ENCODE measurements at places on chromosomes 1 and 21.

GRCh38 chr1:4668743-4669700 lies 14.6 kb downstream of the AJAP1 start:
- DNase-seq, result no peak

GRCh38 chr1:68229650-68230483 lies 2.5 kb downstream of the WLS start:
- no peak for DNase-seq

DNA sequence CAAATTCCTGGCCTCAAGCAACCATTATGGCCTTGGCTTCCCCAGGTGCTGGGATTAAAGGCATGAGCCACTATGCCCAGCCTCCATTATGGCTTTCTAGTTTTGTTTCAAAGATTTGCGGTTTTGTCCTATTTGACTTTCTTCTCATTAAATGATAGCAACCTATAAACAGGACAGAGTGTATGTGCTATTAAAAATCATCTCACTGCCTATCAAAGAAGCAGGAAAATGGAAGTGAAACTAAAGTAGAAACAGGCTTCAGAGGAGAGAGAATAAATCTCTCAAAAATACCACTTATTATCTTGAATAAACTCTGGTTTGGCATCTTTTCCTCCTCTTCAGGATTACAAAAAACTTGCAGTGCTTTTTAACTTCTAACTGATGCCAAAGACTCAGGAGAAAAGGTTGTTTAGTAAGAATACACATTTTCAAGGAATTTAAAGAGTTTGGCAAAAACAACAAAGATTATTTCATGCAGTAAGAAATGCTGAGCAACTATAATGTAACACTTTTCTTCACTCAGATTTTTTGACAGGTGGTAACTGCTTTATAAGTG lies 28.7 kb downstream of the ACBD3 start:
- no peak for DNase-seq

- no peak for DNase-seq
Measured at GRCh38 chr1:3068564-3069431, at the start of gene PRDM16. Gene PRDM16, plus strand, starts transcription at chr1:3069203. Its CDS starts 57 bp downstream, at chr1:3069260.

GRCh38 chr1:28986306-28986910 lies 72.0 kb downstream of the EPB41 start:
- no peak for DNase-seq

DNA sequence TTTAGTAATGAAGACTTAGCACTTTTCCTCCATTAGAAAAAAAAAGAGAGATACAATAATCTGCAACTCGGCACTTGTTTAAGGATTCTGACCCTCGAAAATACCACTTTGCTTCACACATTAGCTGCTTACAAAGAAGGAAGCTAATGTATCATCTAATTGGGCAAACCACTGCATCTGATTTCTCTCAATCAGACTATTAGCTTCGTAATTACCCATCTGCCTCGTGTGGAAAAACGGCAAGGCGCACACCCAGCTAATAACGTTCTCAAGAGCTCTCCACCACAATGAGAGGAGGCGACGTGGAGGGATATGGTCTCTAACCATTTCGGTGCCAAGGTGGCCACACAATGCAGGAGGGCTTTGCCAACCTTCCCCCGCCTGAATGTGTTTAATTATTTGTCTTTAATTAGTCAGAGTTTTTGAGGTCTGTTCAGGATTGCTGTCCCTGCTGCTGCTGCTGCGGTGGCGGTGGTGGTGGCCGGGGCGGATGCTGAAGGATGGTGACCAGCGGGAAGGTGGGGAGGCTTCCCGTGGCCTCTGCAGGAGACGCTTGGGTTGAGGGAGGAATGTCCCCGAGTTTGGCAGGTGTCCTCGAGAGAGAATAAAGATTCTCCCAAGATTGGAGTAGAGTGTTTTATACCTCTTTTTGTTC lies 374.5 kb downstream of the RPS6KC1 start:
- no peak for DNase-seq

- no peak for DNase-seq
Measured at GRCh38 chr1:163395790-163396189, 74.0 kb downstream of the NUF2 start.

GRCh38 chr1:167937709-167938010 lies 788 bp upstream of the MPC2 start:
- no peak for DNase-seq

- peak; percentile 32 for DNase-seq
Measured at GRCh38 chr1:208604295-208604694, 360.1 kb upstream of the PLXNA2 start.

- no peak for DNase-seq
Measured at GRCh38 chr1:241269116-241269515, 87.9 kb downstream of the RGS7 start.

GRCh38 chr1:119974013-119974412 lies 77.7 kb upstream of the ADAM30 start:
- DNase-seq, result no peak

DNA sequence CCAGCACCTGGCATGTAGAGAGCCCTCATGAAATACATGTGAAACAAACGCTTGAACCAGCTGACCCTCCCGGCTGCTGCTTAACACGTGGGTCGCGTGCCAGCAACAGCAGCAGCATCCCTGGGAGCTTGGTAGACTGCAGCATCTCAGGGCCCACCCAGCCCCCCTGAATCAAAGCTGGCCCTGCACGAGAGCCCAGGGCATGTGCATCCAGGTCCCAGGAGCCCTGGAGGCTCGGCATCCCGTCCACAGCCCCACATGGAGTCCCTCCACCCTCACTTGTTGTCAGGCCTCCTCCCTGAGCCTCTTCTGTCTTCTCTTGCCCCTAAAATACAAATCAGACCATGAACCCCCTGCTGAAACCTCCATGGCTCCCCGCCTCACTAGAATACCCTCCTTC lies 123.1 kb downstream of the MATN1 start:
- no peak for DNase-seq

- DNase-seq, result no peak
Measured at GRCh38 chr1:156128654-156129597, 14.4 kb downstream of the LMNA start.

DNA sequence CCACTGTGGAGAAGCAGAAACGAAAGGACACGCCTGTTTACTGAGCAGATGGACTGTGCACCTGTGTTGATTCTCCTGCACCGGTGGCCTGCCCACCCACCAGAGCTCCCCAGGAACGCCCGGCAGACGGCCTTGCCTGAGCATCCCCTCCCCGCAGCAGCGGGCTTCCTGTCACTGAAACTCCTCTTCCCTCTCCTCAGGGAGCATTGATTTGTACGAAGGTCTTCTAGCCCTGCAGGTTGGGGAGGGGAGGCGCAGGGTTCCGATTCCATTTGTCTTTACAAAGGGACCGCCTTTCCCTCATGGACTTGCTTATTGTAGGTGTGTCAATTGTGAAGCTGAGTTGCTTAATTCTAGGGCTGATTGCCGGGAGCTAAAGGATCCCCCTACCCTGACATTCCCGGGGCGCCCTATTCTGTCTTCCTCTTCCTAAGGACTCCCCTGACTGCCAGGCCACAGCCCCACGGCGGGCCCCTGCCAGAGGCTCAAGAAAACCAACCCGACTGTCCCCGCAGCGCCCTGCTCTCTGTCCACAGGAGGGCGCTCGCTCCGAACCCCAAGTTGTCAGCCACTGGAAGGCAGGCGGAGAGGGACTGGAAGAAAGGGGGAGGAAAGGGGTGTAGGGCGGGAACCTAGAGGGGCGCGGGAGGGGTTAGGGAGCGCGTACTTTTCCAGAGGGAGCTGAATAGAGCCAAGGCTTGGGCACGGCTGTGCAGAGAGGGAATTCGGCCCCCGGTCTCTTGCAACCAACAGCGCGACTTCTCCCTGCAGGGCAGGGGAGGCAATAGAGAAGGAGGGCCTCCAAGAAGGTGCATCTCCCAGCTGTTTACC lies 2.8 kb downstream of the S100A6 start:
- peak; percentile 77 for DNase-seq

- DNase-seq, result peak; percentile 58
Measured at GRCh38 chr21:45592208-45592619, 50.0 kb upstream of the SLC19A1 start.

GRCh38 chr1:206002871-206003801 lies at the start of gene RAB7B:
Gene RAB7B, minus strand, starts transcription at chr1:206003395. Its CDS starts 9,260 bp downstream, at chr1:205994135.
- no peak for DNase-seq

DNA sequence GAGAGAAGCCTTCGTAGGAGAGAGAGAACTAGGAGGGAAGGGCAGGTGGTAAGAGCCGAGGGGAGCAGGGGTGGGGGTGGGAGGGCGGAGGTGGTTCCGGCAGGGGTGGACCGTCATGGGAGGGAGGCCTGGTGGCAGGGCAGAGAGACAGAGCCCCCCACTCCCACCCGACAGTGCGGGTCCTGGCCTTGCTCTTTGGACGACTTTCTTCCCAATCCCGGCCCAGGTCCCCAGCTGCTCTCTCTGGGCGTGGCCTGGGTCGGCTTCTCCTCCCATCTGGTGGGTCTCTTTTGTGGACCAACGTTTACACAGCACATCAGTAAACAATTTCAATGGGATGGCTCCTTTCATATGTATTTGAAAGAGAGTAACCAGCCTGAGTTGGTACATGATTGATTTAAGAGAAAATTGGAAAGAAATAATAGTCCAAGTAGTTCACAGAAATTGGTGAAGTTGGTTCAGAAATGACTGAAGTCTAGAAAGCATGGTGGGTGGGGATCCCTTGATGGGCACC lies 56.9 kb downstream of the LDLRAD2 start:
- DNase-seq, result no peak

- DNase-seq, result no peak
Measured at GRCh38 chr1:30258876-30259275, 464.5 kb downstream of the MATN1 start.

- DNase-seq, result no peak
Measured at GRCh38 chr1:168504064-168504837, 39.5 kb downstream of the XCL2 start.

DNA sequence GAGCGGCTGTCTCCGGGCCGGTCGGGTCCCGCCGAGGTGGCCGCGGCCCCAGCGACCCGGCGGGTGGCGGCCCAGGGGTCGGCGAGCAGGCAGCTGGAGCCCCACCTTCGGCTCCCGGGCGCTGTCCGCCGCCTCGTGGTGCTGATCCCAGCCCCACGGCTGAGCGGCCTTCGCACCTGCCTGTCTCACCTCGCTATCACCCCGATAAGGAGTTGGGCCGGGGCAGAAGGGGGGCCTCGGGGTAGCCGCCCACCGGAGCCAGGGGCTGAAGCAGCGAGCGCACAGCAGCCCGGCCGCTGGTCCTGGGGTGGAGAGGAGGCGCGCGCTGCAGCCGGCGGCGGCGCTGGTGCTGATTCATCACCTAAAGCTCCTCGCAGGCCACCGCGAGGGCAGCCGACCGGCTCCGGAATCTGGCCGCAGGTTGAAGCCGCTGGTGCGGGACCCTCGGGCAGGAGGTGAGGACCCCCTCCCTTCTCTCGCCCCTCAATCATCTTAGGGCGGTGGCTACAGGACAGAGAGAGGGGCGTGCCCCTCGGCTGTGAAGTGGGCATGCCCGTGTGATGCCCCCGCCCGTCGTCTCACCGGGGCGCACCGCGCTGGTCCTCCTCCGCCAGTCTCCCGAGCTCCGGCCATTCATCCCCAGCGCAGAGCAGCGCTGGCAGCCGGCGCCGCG lies 575 bp downstream of the TRIM67 start:
- DNase-seq, result peak; percentile 70

- no peak for DNase-seq
Measured at GRCh38 chr1:27233667-27234048, 774 bp upstream of the WDTC1 start.

DNA sequence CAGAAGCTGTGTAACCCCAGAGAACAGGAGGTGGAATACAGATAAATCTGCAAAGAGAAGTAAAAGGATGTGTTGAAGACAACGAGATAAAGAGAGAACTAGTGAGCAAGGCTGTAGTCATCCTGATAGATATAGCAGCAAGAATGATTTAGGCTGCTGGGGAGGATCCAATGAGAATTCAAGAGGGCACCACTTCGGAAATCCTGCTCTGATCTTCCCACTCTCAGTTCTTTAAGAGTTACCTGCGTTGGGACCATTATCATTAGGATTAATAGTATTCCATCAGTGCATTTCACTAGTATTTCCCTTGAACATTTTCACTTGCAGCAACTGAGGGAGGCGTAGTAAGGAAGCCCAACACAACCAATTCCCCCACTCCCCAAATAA lies at the start of gene BRINP3:
Gene BRINP3 (minus strand): TSS at position 103 of the 387 bp plus-strand sequence.
- no peak for DNase-seq

GRCh38 chr1:17108360-17108759 lies 10.9 kb downstream of the PADI2 start:
- no peak for DNase-seq

GRCh38 chr1:188006354-188006753 lies 1177.6 kb downstream of the PLA2G4A start:
- no peak for DNase-seq

DNA sequence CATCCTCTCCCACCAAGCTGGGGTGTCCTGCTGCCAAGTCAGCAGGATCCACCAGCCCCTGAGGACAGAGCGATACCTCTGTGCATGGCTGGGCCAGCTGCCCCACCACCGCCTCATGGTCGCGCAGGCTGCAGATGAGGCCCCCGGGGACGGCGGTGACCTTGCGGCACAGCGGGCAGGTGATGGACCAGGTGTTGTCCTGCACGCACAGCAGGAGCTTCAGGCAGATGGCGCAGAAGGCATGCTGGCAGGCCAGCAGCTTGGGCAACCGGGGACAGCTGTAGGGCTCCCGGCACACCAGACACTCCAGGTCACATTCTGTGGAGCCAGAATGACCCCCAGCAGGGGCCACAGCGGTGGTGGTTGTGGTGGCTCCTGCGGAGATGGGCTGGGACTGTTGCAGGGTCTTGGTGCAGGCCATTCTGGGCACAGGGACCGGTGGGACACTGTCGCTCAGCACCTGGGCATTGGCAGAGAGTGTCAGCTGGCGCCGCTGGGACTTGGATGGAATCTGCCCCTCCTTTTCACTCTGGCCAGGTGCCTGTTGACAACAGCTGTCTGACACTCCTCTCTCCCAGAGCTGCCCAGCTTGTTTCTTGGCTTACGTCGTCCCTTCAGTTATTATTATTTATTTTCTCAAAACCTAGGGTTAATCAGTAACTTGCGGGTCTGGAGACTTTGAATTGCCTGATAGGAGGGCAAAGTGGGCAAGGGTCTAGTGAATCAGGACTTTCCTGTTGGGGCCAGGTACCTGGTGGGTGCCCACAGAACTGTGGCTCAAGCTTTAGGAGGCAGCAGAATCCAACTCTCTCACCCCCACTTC lies at the start of gene RNF186:
Gene RNF186 (minus strand): TSS at position 603 of the 823 bp plus-strand sequence. CDS start 182 bp downstream, at position 421.
- DNase-seq, result no peak

DNA sequence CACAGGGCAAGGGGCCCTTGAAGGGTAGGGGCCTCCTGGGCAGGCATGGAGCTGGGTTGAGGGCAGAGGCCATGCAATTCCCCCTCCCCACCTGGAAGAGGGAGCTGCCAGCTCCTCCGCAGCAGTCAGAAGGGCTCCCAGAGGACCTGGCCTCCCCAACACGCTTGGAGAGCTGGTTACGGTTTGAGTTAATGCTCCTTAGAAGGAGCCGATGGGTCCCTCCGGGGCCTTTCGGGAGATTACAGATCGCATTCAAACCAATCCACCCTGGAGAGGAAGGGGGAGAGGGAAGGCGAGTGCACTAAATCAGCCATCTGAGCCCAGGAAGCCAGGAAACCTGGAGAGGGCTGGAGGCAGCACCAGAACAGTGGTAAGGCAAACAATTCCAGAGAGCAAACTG lies 106.3 kb upstream of the CSF3R start:
- DNase-seq, result no peak
